ENCODE measurements at places on chromosomes 1 and 21.

DNA sequence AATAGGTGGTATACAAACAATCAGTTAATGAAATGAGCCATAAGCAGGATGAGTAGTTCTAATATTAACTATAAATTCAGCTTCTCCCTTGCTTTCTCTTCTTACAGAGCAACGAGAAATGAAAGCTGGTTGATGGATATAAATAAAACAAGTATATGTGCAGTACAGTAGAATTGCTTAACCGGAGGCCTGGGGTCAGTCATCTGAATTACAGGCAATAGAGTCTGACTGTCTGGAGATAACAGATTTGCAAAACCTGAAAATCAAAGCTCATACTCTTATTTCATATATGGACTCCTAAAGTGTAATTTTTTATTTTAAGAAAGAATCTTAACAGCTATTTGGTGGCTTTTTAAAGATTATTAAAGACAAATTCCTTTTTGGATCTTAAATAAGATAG is 43.1 kb upstream of the SGIP1 start:
- DNase-seq: no peak

- DNase-seq: no peak
These were observed 35.8 kb downstream of the GREM2 start for GRCh38 chr1:240575981-240576662.

DNA sequence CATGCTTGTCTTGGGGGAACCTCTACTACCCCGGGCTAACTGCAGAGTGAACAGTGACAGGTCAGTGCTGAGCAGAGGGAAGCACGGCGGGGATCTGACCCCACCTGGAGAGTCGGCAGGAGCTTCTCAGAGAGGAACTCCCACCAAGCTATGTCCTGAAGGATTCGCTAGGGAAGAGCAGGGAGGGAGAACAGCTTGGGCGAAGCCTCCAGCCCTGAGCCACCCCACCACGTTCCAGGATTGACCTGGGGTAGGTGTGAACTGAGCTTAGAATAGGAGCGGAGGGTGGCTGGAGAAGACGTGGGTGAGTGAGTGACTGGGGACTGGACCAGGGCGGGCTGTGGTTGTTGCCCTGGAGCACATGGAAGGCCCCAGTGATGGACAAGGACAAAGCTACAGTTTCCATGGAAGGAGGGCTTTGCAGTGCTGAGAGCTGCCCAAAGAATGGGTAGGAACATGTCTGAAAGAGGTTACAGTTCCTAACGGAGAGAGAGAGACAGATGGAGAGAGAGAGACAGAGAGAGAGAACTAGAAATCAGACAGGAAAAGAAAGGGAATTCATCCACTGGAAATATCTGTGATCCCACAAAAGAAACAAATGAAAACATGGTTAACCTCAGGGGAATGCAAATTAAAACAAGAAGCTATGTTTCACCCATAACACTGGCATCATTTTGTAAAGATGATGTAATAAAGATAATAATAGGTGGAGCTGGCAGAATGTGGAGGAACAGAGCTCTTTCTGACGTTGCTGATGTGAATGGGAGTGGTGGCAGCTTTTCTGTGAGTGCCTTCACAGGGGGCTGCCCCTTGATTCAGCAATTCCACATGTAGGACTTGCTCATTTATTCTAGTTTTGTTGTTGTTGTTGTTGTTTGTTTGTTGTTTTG is 17.2 kb downstream of the BSND start:
- DNase-seq: no peak

GRCh38 chr1:216032961-216033614 is 390.2 kb downstream of the USH2A start:
- DNase-seq: no peak

GRCh38 chr1:47367651-47368050 is 34.1 kb downstream of the CMPK1 start:
- DNase-seq: no peak

GRCh38 chr1:5951846-5952410 is 40.3 kb downstream of the NPHP4 start:
- DNase-seq: no peak

GRCh38 chr1:225435487-225435886 is 7.6 kb upstream of the LBR start:
- DNase-seq: no peak

DNA sequence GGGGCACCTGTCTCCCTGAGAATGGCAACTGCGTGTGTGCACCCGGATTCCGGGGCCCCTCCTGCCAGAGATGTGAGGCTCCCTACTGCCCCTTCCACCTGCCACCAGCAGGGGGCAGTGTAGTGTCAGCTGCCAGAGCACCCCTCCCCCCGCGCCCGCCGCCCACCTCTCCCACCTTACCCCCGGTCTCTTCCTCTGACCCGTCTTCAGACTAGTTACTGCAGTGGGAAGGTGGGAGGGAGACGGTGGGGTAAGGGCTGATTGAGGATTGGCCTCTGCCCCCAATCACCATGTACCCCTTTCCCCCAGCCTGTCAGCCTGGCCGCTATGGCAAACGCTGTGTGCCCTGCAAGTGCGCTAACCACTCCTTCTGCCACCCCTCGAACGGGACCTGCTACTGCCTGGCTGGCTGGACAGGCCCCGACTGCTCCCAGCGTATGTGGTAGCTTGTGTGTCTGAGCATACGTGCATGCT is 10.1 kb upstream of the LRRC71 start:
- DNase-seq: no peak

DNA sequence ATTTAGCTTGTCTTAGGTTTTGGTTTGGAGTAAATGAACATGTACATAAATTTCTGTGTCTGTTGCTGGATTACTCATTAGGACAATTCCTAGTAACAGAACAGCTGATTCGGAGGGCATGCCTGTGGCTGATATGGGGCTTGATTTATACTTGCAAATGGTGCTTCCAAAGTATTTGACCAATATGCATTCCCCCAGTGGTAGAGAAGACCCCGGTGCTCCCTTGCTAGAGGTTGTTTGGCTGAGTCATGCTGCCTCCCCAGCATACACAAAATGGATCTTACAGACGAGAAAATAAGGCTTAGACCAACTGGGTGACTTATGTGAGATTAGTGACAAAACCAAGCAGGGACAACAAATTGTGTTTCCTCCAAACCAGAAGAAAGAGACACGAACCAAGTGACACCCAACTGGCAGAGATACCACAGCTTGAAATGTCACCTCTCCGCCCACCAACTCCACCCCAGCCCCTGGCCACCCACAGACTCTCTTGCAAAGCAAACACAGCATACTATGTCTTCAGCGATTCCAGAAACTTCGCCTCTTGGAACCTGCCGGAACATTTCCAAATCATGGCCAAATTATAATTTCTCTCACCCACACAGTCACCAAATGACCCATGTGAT is 75.9 kb upstream of the ETS2 start:
- no peak for DNase-seq

DNA sequence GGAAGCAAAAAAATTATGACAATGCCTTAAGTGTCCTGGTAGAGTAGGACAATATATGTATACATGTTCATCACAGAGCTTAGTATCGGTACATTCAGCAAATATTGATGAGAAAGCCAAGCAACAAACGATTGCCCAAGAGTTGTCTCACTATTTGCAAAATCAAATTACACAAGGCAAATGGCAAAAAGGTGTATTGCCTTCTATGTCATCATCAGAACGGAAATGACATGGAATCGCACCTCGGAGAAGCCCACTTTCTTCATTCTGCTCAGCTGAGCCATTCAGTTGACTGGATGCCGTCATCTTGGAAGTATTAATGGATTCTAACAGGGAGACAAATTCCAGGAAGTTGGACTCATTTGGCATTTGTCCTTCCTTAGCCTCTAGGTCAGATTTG is 37.7 kb downstream of the PCNX2 start:
- no peak for DNase-seq

- no peak for DNase-seq
These were observed 75.1 kb upstream of the ZBTB40 start for GRCh38 chr1:22376546-22376945.

DNA sequence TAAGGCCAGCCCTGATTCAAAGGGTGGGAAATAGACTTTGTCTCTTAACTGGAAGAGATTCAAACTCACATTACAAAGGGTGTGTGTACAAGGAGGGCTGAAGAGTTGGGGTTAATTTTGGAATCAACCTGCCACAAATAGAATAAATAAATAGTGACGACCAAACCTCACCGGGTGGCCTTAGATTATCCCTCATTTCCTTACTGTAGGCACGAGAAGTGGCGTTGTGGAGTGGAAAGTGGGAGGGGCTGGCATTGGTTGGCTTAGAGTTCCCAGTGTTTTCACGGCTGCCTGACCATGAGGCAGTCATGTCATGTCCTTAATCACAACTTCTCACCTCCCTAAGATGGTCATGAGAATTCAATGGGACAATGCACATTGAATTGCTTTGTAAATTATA is 21.3 kb upstream of the RUNX1 start:
- DNase-seq: no peak

GRCh38 chr1:92995441-92996430 is 34.5 kb upstream of the DIPK1A start:
- no peak for DNase-seq

DNA sequence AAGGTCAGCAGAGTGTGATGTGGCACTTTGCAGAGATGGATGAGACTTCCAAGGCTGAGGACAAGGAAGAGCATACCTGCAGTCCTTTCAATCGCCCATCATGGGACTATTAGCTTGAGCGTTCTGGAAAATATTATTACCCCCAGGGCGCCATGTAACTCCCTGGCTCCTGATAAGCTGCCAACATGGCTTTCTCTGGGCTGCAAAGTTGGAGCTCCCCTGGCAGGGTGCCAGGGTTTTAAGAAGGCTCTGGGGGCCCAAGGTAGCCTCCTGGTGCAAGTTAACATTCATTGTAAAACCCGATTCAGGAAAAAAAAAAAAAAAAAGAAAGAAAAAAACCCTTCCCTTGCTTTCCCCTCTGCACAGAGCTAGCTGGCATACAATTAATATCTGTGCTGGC is 196.7 kb downstream of the PBX1 start:
- DNase-seq: no peak

- DNase-seq: no peak
These were observed 18.2 kb upstream of the AGO1 start for GRCh38 chr1:35864813-35865212.

DNA sequence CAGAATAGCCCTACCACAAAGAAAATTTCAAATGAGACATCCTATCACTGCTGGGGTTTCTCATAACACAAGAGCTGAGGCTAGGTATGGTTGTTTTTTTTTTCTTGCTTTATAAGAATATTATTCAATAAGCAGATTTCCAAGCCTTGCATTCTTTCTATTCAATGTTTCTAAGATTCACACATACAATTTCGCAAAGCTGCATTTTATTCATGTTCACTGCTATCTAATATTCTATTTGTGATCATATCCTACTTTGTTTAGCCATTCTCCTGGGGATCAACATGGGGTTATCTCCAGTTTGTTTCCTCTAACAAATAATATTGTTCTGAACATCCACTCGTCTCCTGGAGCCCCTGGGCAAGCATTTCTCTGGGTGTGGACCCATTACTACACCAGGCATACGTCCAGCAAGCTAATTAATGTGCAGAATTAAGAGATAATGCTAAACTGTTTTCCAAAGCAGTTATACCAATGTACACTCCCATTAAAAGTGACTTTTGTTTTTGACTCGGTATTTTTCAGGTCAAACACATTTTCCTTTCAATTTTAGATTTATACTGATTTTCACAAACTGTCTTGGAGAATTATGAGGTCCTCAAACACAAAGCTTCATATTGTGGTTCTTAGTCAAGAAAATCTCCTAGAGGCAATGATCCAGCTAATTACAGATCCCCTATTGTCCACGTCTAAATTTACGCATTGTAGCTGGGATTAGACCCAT is 15.7 kb upstream of the HLCS start:
- DNase-seq: no peak

DNA sequence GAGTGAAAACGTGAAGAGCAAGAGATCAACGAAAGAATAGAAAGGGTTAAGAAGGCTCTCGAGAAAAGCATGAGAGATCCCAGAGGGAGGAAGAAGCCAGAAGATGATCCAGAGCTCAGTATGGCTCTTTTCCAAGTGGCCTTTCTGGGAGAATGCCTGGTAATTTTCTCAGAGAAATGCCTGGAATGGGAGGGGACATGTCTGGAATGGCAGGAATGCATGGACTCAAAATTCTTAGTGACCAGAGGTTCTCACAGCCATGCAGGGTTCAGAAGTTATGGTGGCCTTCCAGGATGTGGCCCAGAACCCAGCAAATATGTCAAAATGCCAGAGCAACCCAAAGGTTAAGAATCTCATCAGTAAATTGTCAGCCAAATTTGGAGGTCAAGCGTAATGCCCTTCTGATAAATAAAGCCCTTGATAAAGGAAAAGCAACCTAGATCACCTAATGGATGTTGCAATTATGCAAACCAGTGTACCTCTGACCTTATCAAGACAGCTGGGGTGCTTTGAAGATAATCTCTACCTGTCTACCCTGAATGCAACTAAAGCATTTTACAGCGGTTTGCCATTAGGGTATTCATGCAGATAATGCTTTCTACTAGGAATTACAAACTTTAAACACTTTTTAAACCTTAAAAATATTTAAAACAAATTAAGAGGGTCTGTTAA is 53.1 kb downstream of the NBPF6 start:
- no peak for DNase-seq

DNA sequence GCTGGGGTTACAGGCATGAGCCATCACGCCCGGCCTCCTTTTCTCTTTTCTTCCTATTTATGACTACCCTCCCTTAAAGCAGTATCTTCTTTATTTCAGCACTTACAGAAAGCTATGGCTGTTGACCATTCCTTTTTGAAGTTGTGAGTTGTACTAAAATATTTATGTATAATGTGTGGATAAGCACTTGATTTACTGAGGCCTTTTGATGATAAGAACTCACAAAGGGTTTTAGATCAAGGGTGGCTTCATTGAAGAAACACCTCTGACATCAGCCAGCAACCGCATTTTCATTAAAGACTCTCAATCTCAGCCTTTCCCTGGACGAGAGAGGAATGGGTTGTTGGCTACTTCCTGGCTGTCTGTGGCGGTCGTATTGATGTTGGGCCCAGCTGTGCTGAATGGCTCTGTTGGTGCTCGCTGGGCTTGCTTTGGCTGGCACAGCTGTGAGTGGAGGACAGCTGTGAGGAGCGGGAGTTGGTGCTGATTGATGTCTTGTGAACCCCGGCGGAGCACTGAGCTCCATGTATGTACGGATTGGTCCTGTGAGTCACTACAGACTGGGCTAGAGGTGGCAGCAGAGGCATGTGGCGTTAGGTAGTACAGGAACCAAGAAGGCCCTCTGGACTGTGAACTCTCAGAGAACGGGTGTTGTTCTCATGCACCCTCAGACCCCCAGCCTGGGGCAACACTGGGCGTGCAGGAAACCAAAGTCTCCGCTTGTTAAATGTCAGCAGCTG is 208.8 kb downstream of the KIF26B start:
- no peak for DNase-seq

GRCh38 chr1:104765085-104765484 is 1015.4 kb downstream of the AMY1C start:
- DNase-seq: no peak

- no peak for DNase-seq
These were observed 42.1 kb upstream of the ZNF496 start for GRCh38 chr1:247373721-247374141.

GRCh38 chr1:27770293-27770830 is 2.7 kb upstream of the STX12 start:
- no peak for DNase-seq

DNA sequence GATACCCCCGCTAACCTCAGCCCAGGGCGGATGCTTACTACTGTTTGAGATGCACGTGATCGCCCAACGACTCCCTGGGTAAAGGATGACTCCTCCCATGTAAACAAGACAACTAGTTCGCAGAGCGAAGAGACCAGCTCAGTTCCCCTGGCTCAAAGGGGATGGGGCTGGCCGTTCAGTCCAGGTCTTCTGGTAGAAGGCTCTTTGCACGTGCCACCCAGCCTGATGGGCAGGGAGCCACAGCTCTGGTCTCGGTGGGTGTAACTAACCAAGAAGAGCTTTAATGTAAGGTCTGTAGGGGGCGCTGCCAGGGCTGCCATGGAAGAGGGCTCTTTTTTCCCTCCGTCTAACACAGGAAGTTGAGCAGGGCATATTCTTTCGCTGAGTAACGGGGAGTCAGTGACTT is 49.4 kb upstream of the PARP1 start:
- DNase-seq: no peak
